CD14-positive monocyte (primary cell): ENCODE measurements at places on chromosomes 4 and X. TPM values are rescaled to one million over a fixed set of nuclear protein-coding genes. Genes with fewer than 3 reads are reported as not detected.

Gene SSX3
- polyA plus RNA-seq: not detected

Gene CXCL1
- polyA plus RNA-seq: 3.5 and 5.6 TPM in 2 replicates

Gene AP1AR
- polyA plus RNA-seq: 14.6 TPM

Gene CXCL6
- not detected in 2 replicates for polyA plus RNA-seq

Gene HERC6
- polyA plus RNA-seq: 4.1 TPM

Gene XG
- not detected for polyA plus RNA-seq

Gene NKX6-1
- not detected in 2 replicates for polyA plus RNA-seq

Gene CACNA1F
- polyA plus RNA-seq: 0.39 and 0.73 TPM in 2 replicates

Gene NUDT10
- not detected for polyA plus RNA-seq
